ENCODE measurements at places on chromosomes 2 and 18. TPM values are rescaled to one million over a fixed set of nuclear protein-coding genes. Genes with fewer than 3 reads are reported as not detected.

Gene IL1RN
- not detected for total RNA-seq

Gene DCTN1
- 177 TPM for total RNA-seq

Gene IL1R1
- 116 TPM for total RNA-seq

Gene TIMM21
- total RNA-seq = 15.6 TPM

Gene BCL2
- total RNA-seq = 11.9 TPM

Gene PLA2R1
- total RNA-seq = 19.9 TPM

Gene POTEJ
- not detected for total RNA-seq

Gene PDE1A
- total RNA-seq = 42.0 TPM

DNA sequence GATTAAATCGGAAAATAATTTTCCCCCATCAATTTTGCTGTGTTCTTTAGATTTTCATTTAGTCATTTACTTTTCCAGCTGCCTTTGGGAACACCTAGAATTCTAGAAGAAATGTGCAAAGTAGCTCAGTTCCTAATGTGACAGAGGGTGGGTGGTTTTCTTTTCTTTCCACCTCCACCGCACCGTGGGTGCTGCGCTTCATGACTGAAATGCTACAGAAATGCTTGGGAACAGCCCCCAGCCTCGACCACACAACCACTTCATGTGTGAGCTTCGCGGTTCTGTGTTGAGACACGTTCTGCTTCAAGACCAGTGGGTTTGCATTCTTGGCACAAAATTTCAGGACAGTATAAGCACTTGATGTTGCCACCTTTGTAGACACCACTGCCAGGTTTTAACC, 30.9 kb downstream of the E2F6 start:
- no peak for DNase-seq
- no peaks in the 10 kb centered on the region for H3K27me3 ChIP-seq
- no peak overlapping the region for H3K27ac ChIP-seq
- H3K4me1 ChIP-seq = no peaks in the 10 kb centered on the region

GRCh38 chr18:50879302-50880118, 592 bp downstream of the ME2 start:
- H3K27me3 ChIP-seq = no peaks in the 10 kb centered on the region
- H3K36me3 ChIP-seq = no peaks in the 10 kb centered on the region
- H3K4me1 ChIP-seq = peaks cover 7% of the 10 kb centered on the region
- peak overlapping the region; percentile 93 for H3K4me3 ChIP-seq
- H3K27ac ChIP-seq = peak overlapping the region; percentile 64

GRCh38 chr2:203711399-203711798, 5.0 kb downstream of the CD28 start:
- H3K27ac ChIP-seq = no peak overlapping the region
- H3K36me3 ChIP-seq = no peaks in the 10 kb centered on the region
- H3K4me3 ChIP-seq = no peak overlapping the region
- H3K4me1 ChIP-seq = no peaks in the 10 kb centered on the region
- no peak for DNase-seq

DNA sequence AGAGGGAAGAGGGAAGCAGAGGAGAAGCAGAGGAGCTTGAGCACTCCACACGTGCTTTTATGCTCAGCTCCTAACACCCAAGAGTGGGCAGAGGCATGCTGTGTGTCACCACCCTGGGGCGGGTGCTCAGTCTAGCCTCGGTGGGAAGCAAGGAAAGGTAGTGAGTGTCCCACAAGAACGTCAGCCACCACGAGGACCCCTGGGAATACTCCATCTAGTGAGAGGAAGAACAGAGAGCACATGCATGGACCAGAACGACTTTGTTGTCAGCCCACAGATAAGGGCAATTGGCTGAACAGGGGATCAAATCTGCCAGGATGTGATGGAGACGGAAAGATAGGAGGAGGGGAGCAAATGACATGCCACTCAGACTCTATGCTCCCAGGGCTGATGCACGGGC, 83.4 kb downstream of the XDH start:
- no peak overlapping the region for H3K27ac ChIP-seq
- no peak overlapping the region for H3K4me3 ChIP-seq
- peaks cover 21% of the 10 kb centered on the region for H3K27me3 ChIP-seq
- H3K4me1 ChIP-seq = peaks cover 17% of the 10 kb centered on the region
- DNase-seq = no peak

- no peaks in the 10 kb centered on the region for H3K36me3 ChIP-seq
- DNase-seq = no peak
- no peak overlapping the region for H3K27ac ChIP-seq
- no peaks in the 10 kb centered on the region for H3K27me3 ChIP-seq
- H3K4me1 ChIP-seq = no peaks in the 10 kb centered on the region
- no peak overlapping the region for H3K4me3 ChIP-seq
These were observed 891.6 kb upstream of the ZEB2 start for GRCh38 chr2:145411493-145411892.

DNA sequence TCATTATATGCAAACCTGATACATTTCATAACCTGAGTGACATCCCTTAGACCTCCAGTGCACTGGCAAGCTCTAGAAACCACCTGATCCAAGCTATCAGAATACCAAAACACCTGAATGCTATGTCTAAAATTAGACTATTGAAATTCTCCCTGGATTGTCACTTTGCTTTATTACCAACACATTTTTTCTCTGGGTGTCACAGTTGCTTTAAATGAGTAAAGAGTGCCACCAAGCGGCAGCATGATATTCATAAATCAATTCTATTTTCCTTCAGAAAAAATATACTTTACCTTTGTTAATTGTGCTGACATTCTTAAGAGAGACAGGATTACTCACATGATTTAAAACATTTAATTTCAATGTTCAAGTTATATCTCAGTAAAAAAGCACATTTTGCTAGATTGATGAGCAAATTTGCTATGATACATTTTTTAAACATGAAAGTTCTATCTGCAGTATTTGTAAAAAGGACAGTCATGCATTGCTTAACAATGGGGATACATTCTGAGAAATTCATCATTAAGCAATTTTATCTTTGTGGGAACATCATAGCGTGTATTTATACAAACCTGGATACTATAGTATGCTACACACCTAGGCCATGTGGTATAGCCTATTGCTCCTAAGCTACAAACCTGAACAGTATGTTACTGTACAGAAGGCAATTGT, 338.4 kb upstream of the SLC39A10 start:
- H3K36me3 ChIP-seq = no peaks in the 10 kb centered on the region
- H3K27me3 ChIP-seq = no peaks in the 10 kb centered on the region
- H3K4me3 ChIP-seq = no peak overlapping the region
- H3K4me1 ChIP-seq = peaks cover 9% of the 10 kb centered on the region

DNA sequence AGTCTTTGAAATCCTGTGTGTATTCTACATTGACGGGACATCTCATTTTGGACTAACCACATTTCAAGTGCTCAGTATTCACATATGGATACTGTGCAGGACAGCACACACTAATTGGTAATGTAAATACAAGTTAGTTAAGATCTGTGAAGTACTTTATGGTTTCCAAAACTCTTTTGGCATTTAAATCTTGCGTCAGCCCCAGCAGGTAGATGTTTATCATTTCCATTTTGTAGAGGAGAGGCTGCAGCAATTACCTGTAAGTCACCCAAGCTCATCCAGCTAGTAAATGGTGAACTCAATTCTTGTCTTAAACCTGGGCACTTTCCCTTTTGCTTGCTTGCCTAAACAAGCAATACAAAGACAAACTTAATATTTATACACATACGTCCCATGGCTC, 1.6 kb upstream of the NAGK start:
- peaks cover 12% of the 10 kb centered on the region for H3K36me3 ChIP-seq
- H3K27ac ChIP-seq = no peak overlapping the region
- peaks cover 22% of the 10 kb centered on the region for H3K4me1 ChIP-seq

DNA sequence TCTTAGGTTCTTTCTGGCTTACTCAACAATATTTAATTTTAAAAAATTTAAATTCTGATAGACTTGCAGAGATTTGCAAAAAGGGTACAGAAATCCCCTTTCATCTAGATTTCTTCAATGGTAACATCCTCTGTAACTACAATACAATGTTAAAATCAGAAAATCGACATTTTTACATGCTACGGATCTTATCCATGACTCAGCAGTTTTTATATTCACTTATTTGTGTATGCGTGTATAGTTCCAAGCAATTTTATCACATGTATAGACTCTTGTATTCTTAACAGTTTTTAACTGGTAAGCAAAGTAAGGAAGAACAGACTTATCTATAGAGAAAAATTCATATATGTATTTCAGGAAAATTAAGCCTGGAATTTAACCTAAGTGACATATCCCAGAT, 256.1 kb upstream of the MEX3C start:
- no peaks in the 10 kb centered on the region for H3K27me3 ChIP-seq
- no peak overlapping the region for H3K27ac ChIP-seq
- no peak overlapping the region for H3K4me3 ChIP-seq

GRCh38 chr2:174729797-174730697, 34.2 kb downstream of the CHRNA1 start:
- DNase-seq = peak; percentile 84
- peak overlapping the region; percentile 56 for H3K4me3 ChIP-seq
- peaks cover 6% of the 10 kb centered on the region for H3K4me1 ChIP-seq
- no peak overlapping the region for H3K27ac ChIP-seq
- H3K36me3 ChIP-seq = no peaks in the 10 kb centered on the region
- peaks cover 74% of the 10 kb centered on the region for H3K27me3 ChIP-seq

DNA sequence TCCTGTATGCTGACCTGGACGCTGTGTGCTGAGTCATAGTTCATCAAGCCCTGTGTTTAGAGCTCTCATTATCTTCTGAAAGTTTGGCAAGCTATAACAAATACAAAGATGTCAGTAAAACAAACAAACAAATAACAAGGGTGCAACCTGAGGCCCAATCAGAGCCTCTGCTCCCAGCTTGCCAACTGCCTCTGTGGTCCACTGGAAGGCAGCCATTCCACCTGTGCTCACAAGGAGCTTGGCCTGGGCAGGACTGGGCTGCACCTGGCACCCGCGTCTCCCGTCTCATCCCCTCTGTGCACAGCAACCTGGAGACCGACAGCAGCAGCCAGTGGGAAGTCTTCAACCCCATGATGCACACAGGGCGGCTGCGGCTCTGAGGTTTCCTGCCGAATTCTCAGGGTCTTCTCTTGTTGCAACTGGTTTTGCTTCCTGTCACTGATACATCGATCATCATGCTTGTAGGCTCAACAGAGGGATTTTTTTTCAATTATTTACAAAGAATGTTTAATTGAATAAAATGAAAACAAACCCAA, 97.8 kb downstream of the TMEM18 start:
- H3K27ac ChIP-seq = no peak overlapping the region
- H3K27me3 ChIP-seq = no peaks in the 10 kb centered on the region
- no peak overlapping the region for H3K4me3 ChIP-seq
- no peaks in the 10 kb centered on the region for H3K4me1 ChIP-seq
- H3K36me3 ChIP-seq = no peaks in the 10 kb centered on the region
- DNase-seq = no peak

DNA sequence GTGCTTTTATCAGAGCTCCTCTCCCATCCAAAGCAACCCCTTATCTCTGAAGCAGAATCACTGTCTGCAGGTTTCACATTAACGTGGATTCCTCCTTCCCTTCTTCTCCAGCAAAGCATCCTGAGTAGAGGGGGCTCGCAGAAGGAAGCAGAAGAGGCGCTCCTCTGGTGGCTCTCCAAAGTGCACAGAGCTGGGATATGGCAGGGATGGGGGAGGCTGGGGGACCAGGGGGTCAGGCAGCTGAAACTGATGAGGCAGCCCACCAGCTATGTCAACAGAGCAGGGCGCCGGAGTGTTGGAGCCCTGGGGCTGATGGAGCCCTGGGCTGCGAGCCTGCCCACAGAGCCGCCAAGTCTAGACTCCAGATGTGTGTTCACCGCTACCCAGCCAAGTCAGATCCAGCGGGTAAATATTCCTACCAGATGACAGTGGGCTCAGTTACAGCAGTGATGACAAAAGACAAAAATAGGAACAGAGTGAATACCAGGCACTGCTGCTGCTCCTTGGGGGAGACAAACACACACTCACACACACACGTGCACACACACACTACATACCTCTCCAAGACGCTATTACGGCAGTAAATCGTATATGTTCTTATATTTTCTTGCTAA, 678.3 kb upstream of the ID2 start:
- peak; percentile 78 for DNase-seq
- H3K27ac ChIP-seq = peak overlapping the region; percentile 94
- H3K36me3 ChIP-seq = no peaks in the 10 kb centered on the region
- H3K4me3 ChIP-seq = peak overlapping the region; percentile 61
- H3K27me3 ChIP-seq = no peaks in the 10 kb centered on the region

DNA sequence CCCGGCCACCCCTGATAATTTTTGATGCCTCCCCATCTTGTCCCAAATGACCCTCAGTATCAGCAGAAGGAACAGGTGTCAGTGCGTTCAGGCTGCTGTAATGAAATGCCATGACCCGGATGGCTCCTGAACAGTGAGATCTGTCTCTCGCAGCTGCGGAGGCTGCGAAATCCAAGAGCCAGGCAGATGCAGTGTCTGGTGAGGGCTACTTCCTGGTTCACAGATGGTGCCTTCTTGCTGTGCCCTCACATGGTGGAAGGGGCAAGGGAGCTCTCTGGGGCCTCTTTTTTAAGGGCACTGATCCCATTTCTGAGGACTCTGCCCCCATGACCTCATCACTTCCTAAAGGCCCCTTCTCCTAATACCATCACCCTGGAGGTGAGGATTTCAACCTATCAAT, 152.2 kb downstream of the TWIST2 start:
- DNase-seq = no peak
- H3K4me3 ChIP-seq = no peak overlapping the region
- no peak overlapping the region for H3K27ac ChIP-seq
- H3K36me3 ChIP-seq = no peaks in the 10 kb centered on the region
- peaks cover 11% of the 10 kb centered on the region for H3K27me3 ChIP-seq
- H3K4me1 ChIP-seq = peaks cover 14% of the 10 kb centered on the region

GRCh38 chr2:17754773-17755425, 961 bp downstream of the GEN1 start:
- H3K4me1 ChIP-seq = peaks cover 39% of the 10 kb centered on the region
- H3K36me3 ChIP-seq = no peaks in the 10 kb centered on the region
- DNase-seq = no peak
- H3K4me3 ChIP-seq = peak overlapping the region; percentile 94

- no peaks in the 10 kb centered on the region for H3K36me3 ChIP-seq
- no peaks in the 10 kb centered on the region for H3K4me1 ChIP-seq
- H3K27ac ChIP-seq = no peak overlapping the region
- no peak overlapping the region for H3K4me3 ChIP-seq
- DNase-seq = no peak
- no peaks in the 10 kb centered on the region for H3K27me3 ChIP-seq
These were observed 1557.5 kb upstream of the ACVR2A start for GRCh38 chr2:146287281-146287680.

DNA sequence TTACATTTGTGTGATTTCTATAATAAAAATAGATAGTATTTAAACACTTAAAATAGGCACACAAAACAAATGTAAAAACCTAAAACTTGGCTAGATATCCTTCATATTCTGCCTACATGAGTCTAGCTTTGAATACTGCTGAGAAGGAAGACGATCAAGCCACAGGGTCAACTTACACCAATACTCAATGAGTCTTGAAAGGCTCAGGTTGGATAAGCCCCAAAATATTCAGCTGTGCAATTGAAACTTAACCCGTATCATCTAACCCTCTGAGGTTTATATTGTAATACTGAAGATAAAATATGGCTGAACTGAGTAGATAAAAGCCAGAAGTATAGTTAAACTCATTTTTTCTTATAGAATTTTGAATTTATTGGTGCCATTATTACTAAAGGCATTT, 313.0 kb upstream of the NRXN1 start:
- no peaks in the 10 kb centered on the region for H3K36me3 ChIP-seq
- no peaks in the 10 kb centered on the region for H3K27me3 ChIP-seq
- no peak for DNase-seq
- H3K4me1 ChIP-seq = no peaks in the 10 kb centered on the region

GRCh38 chr2:125471963-125472362, 1184.0 kb upstream of the GYPC start:
- peak overlapping the region; percentile 54 for H3K4me3 ChIP-seq
- no peak overlapping the region for H3K27ac ChIP-seq
- DNase-seq = peak; percentile 85
- no peaks in the 10 kb centered on the region for H3K36me3 ChIP-seq
- H3K27me3 ChIP-seq = no peaks in the 10 kb centered on the region

All from osteoblast (primary cell).